NCI-H1694 treated with DMSO at 0.1 percent for 48 hours (cell line): ENCODE measurements at places on chromosomes 11 and 22.

- DNase-seq = no peak
Measured at GRCh38 chr22:42808521-42808920, 48.6 kb downstream of the ARFGAP3 start.

GRCh38 chr11:116925050-116925449 lies 87.6 kb upstream of the APOA1 start:
- no peak for DNase-seq

DNA sequence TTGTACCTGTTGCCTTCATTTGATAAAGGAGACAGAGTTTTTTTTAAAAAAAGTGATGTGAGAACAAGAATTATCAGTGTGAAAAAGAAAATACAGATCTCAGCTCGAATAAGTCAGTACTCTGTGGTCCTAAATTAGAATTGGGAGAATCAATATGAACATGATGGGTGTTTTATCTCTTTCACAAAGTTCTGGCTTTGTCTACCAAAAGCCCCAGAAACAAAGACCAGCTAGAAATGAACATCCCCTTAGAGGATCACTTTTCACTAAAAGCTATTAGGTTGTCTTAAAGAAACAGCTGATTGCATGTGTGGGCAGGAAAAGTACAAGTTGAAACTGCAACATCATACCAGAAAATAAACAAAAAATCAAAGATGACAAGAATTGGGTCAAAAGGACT lies 8.4 kb upstream of the ST14 start:
- no peak for DNase-seq

DNA sequence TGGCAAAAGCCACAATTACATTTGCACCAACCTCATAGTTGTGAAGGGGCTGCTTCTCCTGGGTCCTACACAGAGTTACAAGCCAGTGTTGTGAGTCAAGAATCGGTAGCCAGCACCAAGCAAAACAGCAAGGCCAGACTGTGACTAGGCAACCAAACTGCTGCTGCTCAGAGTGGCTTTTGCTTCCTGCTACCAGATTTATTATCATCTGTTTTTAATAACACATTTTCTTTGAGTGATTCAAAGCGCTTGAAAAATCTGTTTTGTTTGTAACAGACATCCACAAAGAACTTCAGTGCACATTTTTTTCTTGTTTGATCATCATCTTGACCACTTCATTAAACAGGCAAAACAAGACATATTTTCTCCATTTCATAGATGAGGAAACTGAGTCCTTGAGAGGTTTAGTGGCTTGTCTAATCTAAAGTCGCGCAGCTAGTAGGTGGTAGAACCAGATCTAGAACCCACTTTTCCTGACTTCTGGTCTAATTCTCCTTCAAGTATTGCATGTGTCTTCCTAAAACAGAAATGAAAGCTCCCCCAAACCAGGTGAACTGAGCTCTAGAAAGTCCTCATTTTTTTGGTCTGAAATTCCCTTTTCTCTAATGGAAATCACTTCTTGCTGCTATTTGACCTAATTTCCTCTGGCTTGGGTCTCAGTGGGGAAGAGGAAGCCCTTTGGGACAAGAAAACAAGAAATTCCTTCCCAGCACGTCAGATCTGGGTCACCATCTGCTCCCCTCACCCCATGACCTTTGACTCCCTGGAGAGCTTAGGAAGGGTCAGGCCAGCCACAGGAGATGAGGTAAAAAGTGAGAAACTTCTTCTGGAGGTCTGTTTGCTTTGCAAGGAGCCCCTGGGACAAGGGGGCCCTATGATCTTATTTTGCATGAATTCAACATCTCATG lies 39.9 kb downstream of the CWC15 start:
- DNase-seq = no peak

GRCh38 chr22:11627436-11627797 lies 3900.6 kb upstream of the OR11H1 start:
- no peak for DNase-seq

GRCh38 chr11:124536520-124536919 lies 6.9 kb downstream of the OR8B12 start:
- no peak for DNase-seq

DNA sequence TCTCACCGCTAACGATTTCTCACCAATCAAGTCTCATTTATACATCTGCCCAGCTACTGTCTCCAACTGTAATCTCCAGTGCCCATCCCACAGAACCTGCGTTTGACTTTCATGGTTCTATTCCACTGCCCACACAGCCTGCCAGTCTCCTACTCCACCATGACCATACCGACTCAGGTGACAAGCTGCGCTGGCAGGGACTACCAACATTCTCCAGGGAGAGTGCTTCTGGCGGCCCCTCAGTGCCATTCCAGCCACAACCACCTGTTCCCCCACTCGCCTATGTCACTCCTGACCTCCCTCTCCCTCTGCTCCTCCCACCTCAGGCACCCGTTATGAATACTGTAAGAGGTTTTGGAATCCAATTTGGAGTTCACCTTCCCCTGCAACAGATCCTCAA lies 108.5 kb upstream of the BID start:
- no peak for DNase-seq

- DNase-seq = no peak
Measured at GRCh38 chr11:100220801-100221200, 466.3 kb upstream of the ARHGAP42 start.

DNA sequence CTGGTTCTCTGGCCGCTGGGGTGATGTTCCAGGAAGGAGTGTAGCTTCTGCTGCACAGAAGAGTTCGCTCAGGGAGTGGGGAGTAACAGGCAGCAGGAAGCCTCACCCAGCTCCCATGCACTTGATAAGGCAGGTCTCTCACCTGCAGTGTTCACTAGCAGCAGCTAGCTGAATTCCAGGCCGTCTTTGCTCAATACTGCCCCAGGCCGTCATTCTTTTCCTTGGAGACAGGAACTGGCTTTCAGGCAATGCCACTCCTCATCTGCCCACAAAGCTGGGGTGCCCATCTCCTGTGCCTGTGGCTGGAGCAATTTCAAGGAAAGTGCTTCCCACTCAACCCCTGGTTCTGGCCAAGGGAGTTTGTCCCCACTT lies 66.1 kb downstream of the ARHGAP42 start:
- no peak for DNase-seq

DNA sequence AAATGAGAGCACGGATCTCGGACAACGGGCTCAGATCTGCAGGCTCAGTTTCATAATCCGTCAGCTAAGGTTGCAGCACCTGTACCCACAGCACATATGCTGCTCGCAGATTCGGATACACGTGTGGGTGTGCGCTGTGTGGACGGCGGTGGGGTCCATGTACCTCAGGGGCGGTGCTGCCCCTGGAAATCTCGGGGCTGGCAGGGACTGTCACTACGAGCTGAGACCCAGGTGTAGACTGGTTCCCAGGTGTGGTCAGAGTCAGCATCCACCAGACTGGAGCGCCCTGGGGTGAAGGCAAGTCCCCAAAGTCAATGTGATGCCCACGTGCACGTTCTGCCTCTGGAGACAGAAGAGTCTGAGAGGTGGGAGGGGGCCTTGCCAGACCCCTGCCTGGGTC lies 989.3 kb downstream of the BRD1 start:
- DNase-seq = no peak

GRCh38 chr22:34243023-34243422 lies 322.7 kb upstream of the LARGE1 start:
- no peak for DNase-seq

DNA sequence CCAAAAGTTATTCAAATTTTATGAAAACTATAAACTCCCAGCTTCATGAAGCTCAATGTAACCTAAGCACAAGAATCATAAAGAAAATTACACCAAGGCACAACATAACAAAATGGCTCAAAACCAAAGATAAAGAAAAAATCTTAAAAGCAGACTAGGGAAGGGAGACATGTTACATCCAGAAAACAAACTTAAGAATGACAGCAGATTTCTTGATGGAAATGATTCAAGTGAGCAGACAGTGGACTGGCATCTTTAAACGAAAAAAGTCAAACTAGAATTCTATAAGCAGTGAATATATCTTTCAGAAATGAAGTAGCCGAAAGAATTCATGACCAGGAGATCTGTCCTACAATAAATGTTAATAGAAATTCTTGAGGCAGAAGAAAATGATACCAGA lies 75.6 kb downstream of the SHANK2 start:
- DNase-seq = no peak

GRCh38 chr11:14908214-14908880 lies 16.3 kb upstream of the CYP2R1 start:
- peak; percentile 64 for DNase-seq

- no peak for DNase-seq
Measured at GRCh38 chr11:27459191-27459590, 13.4 kb downstream of the LGR4 start.

GRCh38 chr11:131854391-131854790 lies 484.0 kb downstream of the NTM start:
- DNase-seq = no peak

DNA sequence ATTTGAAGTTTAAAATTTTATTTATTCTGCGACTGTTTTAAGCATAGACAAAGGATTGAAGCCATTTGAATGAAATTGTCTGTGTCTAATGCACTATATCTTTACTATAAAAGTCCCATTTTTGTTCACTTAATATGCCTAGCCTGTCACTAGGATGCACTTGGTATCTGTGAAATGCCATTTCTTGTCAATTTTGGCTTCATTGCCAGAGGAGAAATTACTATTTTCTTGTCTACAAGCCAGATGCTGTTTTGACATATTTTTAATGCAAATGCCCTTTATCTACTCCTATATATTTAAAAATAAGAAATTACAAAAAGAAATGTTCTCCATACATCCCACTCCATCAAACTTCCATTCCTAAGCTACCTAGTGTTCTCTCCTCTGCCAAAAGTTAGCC lies 1704.5 kb upstream of the RAG2 start:
- no peak for DNase-seq
